ENCODE measurements at places on chromosomes 5 and 9.

DNA sequence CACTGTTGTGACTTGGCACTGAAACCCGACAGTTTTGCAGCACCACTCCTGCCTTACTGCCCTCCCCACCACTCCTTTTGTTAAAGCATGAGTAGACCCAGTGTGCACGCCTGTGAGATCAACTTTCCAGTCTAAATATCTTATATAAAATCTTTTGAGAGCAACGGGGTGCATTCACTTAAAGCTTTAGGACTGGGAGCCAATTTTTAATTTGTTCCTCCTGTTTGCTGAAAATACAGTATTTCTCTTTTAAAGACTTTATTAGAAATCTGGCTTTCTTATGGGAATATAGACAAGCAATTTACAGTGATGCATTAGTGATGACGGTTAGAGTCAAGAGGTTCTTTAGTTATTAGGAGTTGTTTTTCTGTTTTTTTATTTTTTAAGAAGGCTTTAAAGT, 397.5 kb downstream of the TMEM167A start:
- no peak for DNase-seq

GRCh38 chr9:12906646-12907045, 131.8 kb downstream of the LURAP1L start:
- no peak for DNase-seq

DNA sequence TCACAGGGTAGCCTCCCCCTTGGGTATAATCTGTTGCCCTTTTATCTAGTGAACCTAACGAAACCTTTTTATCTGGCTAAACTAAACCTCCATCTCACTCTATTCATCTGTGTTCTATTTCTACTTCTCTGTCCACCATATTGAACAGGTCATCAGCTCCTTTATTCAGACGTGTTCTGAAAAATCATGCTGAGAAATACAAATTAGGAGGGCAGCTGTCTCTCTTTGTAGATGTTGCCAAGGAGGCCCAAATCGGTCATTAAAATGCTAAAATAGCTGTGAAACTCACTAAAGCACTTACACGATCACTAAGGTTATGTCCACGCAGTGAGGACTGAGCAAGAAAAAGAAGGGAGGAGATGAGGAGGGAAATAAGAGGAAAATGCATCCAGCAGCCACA, 115.6 kb upstream of the RETREG1 start:
- no peak for DNase-seq

GRCh38 chr9:80945436-80945835, 743.9 kb downstream of the TLE1 start:
- no peak for DNase-seq

- no peak for DNase-seq
Measured at GRCh38 chr5:66808663-66809062, 212.5 kb downstream of the MAST4 start.

- DNase-seq = no peak
Measured at GRCh38 chr5:29307478-29307877, 1886.0 kb upstream of the CDH6 start.

DNA sequence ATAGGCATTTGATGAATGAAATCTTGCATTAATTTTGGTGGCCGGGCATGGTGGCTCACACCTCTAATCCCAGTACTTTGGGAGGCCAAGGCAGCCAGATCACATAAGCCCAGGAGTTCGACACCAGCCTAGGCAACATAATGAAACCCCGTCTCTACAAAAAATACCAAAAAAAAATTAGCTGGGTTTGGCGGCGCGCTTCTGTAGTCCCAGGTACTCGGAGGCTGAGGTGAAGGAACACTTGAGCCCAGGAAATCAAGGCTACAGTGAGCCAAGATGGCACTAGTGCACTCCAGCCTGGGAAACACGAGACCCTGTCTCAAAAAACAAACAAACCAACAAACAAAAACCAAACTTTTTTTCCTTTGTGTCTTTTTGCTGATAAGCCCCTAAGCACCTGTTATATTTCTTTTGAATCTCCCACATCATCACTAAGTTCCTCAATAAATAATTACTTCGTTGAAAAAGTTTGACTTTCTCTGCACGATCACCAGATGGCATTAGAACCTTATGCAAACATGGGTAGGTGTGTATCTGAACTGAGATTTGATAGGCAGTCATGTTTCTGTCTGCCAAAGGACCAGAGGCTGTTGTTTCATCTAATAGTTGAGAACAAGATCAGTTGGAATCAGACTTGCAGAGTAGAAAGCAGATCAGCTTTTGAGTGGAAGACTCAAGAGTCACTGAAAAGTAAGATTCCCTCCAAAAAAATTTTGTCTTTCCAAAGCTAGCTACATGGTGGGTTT, 5.5 kb upstream of the MATR3 start:
- DNase-seq = no peak

DNA sequence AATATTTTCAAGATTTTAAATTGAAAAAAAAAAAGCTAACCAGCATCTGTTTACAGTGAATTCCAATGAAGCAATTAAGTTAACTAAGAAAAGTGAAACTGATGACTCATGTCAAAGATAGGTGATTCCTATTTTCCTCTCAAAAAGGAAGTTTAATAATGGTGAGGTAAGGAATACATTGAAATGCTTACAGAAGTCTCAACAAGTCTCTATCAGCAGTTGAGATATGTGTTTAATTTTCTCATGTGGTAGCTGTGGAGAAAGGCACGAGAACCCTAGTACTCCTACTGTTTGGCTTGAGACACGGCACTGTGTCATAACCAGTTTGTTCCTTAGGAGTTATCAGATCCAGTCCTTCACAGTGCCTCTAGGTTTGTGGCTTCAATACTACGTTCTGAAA, 114.5 kb downstream of the SLC25A46 start:
- DNase-seq = no peak

GRCh38 chr5:59537961-59538749, 355.4 kb downstream of the PDE4D start:
- DNase-seq = no peak

DNA sequence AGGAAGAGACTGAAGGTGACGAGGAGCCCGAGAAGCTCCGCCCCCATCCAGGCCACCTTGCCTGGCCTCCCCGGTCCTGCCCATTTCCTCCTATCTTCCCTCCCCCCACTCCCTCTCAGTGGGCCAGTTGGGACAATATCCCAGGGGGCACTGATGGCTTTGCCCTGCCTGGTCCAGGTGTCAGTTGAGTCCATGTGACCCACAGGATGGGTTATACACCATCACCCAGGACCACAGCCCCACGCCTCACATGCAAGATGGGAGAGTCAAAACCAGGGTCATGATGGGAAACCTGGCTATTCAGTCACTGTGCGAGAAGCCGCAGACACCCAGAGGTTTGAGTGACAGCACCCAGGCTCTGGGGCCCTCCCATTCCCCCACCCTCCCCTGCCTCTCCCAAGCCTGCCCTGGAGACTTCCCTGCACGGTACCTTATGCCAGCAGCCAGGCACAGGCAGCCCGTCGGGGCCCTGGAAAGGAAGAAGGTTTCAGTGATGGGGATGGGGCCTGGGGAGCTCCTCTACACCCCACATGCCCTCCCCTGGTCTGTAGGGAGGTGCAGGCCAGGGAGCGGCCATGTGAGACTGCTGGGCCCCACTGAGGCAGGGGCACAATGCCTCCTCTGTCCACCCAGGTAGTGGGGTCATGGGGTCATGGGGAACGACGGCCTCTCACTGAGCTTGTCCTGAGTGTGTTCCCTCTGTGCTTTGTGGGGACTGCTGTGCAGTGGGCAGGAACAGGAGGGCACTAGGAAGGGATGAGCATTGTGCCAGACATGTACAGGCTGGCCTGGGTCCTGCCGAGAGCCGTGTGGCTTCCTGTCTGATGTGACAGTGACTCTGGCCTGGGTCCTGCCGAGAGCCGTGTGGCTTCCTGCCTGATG, 6.3 kb upstream of the PHYKPL start:
- no peak for DNase-seq

DNA sequence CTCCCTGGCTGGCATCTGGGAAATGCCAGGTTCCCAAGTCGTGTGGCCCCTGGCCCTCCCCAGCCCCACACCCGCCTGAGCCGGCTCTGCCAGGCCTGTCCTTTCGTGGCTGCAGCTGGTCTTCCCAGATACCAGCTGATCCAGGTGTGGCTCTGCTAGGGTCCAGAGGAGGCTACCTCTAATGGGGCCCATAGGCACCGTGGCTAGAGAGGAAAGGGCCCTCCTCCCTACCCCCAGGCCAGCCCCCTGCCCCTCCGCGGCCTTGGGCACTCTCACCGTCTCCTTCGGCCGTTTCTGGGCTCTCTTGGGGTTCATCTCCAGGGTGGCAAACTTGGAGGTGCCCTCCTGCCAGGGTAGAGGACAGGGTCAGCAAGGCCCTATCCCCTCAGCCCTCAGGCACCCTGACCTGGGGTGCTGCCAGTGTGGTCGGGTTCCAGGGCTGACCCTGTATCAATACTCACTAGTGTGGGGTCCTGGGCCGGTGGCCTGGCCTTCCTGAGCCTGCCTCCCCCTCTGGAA, 17.0 kb downstream of the RALGDS start:
- DNase-seq = no peak

- DNase-seq = no peak
Measured at GRCh38 chr5:179731791-179732411, 721 bp upstream of the MAML1 start.

Measured in NCI-H1436 (cell line).